Smooth muscle cell of bladder (primary cell): ENCODE measurements at places on chromosomes 2 and 18. TPM values are rescaled to one million over a fixed set of nuclear protein-coding genes. Genes with fewer than 3 reads are reported as not detected.

ABCG8 gene
- not detected in 2 replicates for total RNA-seq

UBE2F gene
- total RNA-seq = 46.4 and 47.9 TPM in 2 replicates

HOXD3 gene
- 0.14 and 0.28 TPM in 2 replicates for total RNA-seq

FKBP1B gene
- 7.0 and 9.4 TPM in 2 replicates for total RNA-seq

RAPH1 gene
- 12.1 and 22.6 TPM in 2 replicates for total RNA-seq

RNU2-63P gene
- total RNA-seq = 325 TPM in 1 of 2 replicates, not detected in the other

GATA6 gene
- total RNA-seq = 18.5 and 28.6 TPM in 2 replicates

FZD7 gene
- total RNA-seq = 68.4 and 109 TPM in 2 replicates

ASB3 gene
- 23.1 and 23.3 TPM in 2 replicates for total RNA-seq

CD8B2 gene
- total RNA-seq = not detected in 2 replicates

CAMKMT gene
- 5.8 and 9.4 TPM in 2 replicates for total RNA-seq

CROCC2 gene
- total RNA-seq = 0.09 and 0.14 TPM in 2 replicates

ACOXL gene
- not detected in 2 replicates for total RNA-seq

MC5R gene
- not detected in 2 replicates for total RNA-seq

ERMN gene
- not detected in 2 replicates for total RNA-seq

DUSP2 gene
- 0.28 and 1.8 TPM in 2 replicates for total RNA-seq

KCNF1 gene
- 0.14 TPM in 1 of 2 replicates, not detected in the other for total RNA-seq

VPS54 gene
- total RNA-seq = 19.6 and 20.4 TPM in 2 replicates

FBXO48 gene
- total RNA-seq = 0.28 TPM in 2 replicates

EGR4 gene
- not detected in 2 replicates for total RNA-seq

SLC25A12 gene
- 16.5 TPM in 2 replicates for total RNA-seq

FOSL2 gene
- total RNA-seq = 56.7 and 59.2 TPM in 2 replicates

HJURP gene
- total RNA-seq = 1.9 and 2.4 TPM in 2 replicates

WNT10A gene
- total RNA-seq = not detected in 2 replicates

IL18RAP gene
- not detected in 2 replicates for total RNA-seq

DHRS9 gene
- 0.09 TPM in 1 of 2 replicates, not detected in the other for total RNA-seq

VIL1 gene
- not detected in 2 replicates for total RNA-seq

RSAD2 gene
- total RNA-seq = 0.14 and 0.55 TPM in 2 replicates

AFTPH gene
- total RNA-seq = 25.5 and 27.5 TPM in 2 replicates

DLX2 gene
- not detected in 2 replicates for total RNA-seq

SLC5A7 gene
- total RNA-seq = not detected in 2 replicates

ZSWIM2 gene
- total RNA-seq = under 0.01 and 0.09 TPM in 2 replicates

LCT gene
- not detected in 2 replicates for total RNA-seq

MC2R gene
- total RNA-seq = not detected in 2 replicates

TMEM150A gene
- total RNA-seq = 7.4 and 11.1 TPM in 2 replicates

ECEL1 gene
- total RNA-seq = not detected in 2 replicates

CPO gene
- total RNA-seq = 0.09 TPM in 1 of 2 replicates, not detected in the other

MAP4K4 gene
- total RNA-seq = 90.9 and 160 TPM in 2 replicates

EMILIN2 gene
- 26.5 and 28.4 TPM in 2 replicates for total RNA-seq

SERPINB12 gene
- total RNA-seq = not detected in 2 replicates

CDK15 gene
- total RNA-seq = 6.6 and 8.5 TPM in 2 replicates

CGREF1 gene
- 7.0 and 8.2 TPM in 2 replicates for total RNA-seq

RASGRP3 gene
- 0.71 and 1.2 TPM in 2 replicates for total RNA-seq

GAL3ST2 gene
- 0.18 TPM in 1 of 2 replicates, not detected in the other for total RNA-seq

LRRC30 gene
- not detected in 2 replicates for total RNA-seq

DQX1 gene
- under 0.01 TPM in 1 of 2 replicates, not detected in the other for total RNA-seq

DTNB gene
- total RNA-seq = 2.5 and 3.4 TPM in 2 replicates

UGT1A7 gene
- total RNA-seq = 0.28 and 0.46 TPM in 2 replicates

IL1RL2 gene
- total RNA-seq = 0.85 and 1.5 TPM in 2 replicates

AQP4 gene
- total RNA-seq = not detected in 2 replicates

SYT4 gene
- not detected in 2 replicates for total RNA-seq

ANO7 gene
- 0.43 and 0.83 TPM in 2 replicates for total RNA-seq

LAMA1 gene
- total RNA-seq = 11.7 and 55.3 TPM in 2 replicates
